ENCODE measurements at places on chromosomes 16 and 17. TPM values are rescaled to one million over a fixed set of nuclear protein-coding genes. Genes with fewer than 3 reads are reported as not detected.

Gene HIC1
- polyA plus RNA-seq, result 1.8 TPM

- DNase-seq, result no peak
These were observed 3.5 kb upstream of the CES4A start for GRCh38 chr16:66984892-66985311.

- DNase-seq, result no peak
These were observed 1.7 kb downstream of the ORAI3 start for GRCh38 chr16:30950516-30951065.

Gene DLG4
- 0.10 TPM for polyA plus RNA-seq
